Left hindlimb (tissue), 1 donor: ENCODE measurements at places on chromosomes 2 and 18.

DNA sequence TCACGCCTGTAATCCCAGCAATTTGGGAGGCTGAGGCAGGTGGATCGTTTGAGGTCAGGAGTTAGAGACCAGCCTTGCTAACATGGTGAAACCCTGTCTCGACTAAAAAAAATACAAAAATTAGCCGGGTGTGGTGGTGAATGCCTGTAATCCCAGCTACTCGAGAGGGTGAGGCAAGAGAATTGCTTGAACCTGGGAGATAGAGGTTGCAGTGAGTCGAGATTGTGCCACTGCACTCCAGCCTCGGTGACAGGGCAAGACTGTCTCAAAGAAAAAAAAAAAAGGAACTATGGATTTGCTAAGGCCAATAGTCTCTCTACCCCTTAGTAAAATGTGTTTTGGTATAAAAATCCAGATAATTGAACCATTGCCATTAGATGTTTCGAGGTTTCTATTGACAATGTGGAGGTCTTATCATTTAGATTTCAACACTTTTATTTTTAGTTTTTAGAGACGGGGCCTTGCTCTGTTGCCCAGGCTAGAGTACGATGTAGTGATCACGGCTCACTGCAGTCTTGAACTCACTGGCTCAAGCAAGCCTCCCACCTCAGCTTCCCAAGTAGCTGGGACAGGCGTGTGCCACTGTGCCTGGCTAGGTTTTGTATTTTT, 1.1 kb upstream of the TXNDC2 start:
- DNase-seq, result no peak

DNA sequence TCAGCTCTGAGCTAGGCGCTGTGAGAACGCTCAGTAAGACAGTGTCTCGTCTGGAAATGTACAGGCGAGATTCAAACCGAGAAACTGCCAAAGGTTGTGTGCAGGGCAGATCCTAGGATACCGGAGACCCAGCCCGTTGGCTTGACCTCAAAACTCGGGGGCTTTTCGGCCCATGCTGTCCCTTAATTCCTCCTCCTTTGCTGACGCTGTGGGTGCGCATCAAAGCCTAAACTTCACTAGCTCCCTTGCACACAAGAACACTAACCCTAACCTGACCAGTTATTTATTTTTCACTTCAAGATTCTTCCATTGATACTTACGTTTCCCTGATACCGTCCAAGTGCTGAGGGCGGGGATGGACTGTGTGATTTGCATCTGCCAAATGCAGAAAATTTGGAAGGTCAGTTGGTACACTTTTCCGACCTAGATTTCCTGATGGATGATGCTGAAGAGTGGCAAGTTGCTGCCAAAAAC, 1.0 kb upstream of the AAK1 start:
- DNase-seq, result no peak

DNA sequence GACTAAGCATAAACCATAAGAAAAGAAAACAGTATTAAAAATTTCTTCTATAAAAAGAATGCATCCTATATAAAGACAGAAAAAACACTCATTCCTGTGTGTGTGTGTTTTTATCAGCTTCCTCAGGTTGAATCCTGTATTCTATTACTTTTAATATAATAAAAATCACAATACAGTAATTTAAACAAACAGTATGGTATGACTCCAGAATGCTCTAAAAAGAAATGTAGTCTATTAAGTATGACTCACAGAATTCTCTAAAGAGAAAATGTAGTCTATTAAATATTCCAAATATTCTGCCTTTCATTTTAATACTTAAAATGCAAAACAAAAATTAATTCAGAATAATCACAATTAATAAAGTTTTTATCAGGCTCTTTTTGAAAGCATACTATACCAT, 19.8 kb downstream of the CCDC88A start:
- DNase-seq, result no peak

DNA sequence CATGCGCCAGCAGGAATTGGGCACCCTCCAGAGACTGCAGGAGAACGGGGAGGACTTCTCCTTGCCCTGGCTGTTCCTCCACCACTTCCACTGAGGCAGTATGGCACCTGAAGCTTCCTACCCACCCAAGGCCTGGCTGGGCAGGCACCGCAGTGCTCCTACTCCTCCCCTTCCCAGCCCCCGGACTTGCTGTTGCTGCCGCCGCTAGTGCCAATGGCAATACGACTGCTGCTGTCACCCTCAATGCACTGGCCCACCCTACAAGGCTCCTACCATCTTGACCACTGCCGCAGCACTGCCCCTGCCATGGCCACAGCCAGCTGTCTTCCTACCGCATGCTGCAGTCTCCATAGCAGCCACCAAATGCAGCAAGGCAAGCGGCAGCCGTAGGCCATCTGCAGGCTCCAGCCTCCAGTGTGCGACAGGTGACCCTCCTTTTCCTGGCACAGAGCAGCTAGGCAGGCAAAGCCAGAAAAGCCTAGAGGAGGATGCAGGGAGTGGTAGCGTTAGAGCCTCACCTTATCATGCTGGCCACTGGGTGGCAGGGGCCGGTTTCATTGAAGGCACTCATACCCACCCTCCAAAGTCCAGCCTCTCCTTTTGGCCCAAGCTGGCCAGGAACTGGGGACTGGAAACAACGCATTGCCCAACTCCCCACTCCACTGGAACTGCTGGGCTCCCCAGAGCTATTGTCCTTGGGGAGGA, 47.4 kb upstream of the ANKRD62 start:
- no peak for DNase-seq

DNA sequence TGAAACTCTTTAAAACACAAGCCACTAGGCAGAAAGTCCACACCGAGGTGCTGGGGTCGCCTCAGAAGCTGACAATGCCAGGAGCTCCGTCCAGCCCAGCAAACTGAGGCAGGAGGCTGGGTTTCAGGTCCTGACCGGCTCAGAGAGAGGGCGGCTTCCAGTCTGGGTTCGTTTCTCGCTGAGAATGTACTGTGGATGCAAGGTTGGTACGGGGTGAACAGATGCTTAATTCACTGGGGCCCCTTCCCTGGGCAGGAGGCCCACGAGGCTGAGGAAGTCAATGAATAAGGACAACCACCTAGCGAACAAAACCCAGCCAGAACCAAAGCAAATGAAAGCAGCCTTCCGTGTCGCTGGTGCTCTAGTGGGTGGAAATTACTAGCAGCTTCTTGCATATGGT, 142.0 kb downstream of the RTP5 start:
- no peak for DNase-seq

GRCh38 chr2:206189691-206190090, 30.0 kb downstream of the EEF1B2 start:
- no peak for DNase-seq

GRCh38 chr2:127067620-127068350, 39.2 kb downstream of the BIN1 start:
- no peak for DNase-seq

DNA sequence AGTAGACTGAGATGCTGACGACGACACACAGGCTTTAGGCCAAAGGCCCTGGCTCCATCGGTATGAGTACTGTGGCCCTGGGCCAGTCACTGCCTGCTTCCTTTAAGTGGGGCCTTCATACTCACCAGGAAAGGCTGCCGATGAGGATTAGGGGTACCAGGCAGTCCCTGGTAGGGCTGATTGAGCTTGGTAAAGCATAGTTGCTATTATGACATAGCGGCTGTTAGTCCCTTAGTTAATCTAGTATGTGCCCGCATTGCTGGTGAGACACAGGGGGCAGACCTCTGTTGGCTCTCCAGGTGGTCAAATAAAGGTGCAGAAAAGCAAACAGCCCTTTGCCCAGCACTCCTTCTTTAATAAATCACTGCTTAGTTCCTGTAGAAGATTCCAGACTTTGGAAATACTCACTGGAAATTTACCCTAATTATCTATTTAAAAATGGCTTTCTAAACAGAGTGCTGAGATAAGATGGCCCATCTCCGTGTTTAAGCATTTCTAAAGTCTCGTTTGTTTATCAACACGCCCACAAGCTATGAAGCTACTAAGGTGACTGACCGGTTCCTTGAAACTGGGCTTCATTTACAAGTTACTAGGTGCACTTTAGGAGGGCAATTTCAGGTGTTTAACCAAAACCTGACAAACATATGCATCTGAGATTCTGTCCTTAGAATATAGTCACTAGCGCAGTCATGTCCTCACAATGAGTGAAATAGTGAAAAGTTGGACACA, 8.7 kb upstream of the BIN1 start:
- no peak for DNase-seq

GRCh38 chr2:220949466-220949865, 622.6 kb downstream of the EPHA4 start:
- DNase-seq, result no peak

DNA sequence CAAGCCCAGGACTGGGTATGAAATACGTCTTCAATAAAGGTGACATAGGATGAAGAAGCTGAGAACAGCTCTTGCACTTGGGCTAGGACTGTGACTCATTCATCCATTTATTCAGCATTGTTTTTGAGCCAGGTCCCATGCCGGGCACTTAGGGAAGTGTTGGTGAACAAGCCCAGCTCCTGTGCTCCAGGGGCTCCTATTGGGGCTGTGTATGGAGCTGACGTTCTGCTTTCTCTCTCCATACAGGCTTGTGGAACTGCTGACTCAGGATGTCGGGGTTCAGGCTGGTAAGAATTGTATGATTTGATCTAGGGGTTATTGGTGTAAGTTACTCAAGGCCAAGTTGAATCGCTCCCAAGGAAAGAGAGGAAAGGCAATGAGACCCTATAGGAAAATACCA, 24.0 kb downstream of the MYO7B start:
- DNase-seq, result no peak

DNA sequence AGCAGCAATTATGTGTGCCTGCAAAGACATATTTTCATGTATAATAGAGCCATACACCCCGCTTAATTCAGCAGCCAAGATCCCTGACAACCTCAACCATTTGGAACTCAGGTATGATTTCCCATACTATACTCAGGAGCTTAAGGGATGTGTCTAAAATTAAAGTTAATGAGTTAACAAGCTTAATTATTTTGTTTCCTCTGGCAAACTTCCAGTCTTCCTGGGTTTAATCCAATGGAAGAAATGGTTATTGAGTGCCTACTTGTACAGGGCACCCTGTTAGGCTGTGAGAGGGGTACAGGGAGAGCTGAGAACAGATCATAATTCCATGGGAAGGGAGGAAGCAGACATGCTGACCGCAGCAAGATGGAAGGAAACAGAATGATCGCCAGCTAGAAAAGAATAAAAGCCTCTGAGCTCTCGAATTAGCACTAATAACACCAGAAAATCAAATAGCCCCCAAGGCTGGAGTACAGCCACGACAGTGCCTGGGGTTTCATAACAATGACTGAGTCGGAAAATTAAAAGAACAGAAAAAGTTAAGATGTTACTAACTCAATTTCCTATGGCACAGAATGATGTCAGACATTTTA, 20.8 kb upstream of the CEP68 start:
- DNase-seq, result no peak

DNA sequence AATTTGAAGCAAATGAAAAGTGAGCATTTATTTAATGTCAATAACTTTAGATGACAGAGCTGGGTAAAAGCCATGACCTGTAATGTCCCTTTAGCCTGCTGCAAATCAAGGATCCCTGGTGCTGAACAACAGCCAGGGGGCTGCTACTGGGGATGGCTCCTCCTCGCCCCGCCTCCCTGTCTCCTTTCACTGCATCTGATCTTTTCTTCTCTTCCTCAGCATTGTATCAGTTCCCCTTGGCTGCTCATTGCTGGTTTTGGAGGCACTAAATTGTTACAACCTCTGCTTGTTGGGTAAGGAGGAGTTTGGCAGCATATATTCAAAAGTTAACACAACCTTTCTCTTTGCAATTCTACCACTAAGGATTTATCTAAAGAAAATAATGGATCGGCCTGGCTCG, 236.3 kb upstream of the ID2 start:
- DNase-seq, result no peak
